ENCODE measurements at places on chromosomes 2 and 18.
A peak's percentile ranks its signal among the peaks of the same experiment; 100 is the strongest.

DNA sequence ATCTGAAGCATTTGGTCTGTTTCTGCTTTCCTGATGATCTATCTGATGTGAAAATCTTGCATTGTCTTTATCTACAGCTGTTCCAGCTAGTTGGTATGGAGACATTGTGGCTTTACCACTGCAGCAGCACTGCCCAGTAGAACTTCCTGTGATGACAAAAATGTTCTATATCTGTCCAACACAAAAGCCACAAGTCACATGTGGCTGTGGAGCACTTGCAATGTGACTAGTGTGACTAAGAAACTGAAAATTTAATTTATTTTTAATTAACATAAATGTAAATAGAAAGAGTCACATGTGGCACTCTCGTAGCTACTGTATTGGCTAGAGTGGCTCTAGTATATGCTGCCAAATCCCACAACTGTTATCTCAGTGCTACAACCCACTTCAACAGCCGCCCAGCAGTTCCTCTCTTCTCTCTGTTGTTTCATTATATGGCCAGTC lies 425.7 kb downstream of the SETBP1 start:
- DNase-seq: no peak

DNA sequence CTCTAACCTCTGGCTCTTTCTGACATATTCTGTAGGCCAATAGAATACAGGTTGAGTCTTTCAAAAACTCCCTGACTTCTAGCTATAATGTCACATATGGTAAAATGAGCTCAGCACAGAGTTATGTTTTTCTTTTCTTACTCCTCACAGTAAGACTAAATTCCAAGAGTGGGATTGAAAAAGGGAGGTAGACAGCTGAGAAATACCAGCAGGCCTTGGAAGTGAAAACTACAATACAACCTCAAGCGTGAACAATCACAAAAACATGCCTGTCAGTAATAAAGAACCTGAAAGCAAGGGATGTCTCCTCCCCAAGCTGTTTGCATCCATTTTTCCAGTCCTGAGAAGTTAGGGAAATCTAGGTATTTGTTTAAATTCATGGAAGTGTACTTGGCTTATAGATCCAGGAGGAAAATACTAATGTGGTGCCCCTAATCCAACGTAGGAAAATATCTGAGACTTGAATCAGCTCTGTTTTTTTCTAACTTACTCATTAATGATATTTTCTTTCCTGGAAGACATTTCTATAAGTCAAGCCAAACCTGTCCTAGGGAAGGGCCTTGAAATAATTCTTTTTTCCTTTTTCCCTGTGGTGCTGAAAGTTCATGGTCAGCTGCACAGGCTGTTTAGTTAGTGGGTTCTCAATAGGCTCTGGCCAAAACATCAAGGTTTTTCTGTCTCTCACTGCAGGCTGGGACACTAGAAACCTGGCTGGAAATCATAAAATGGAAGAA lies 167.9 kb upstream of the SPATS2L start:
- DNase-seq: no peak

DNA sequence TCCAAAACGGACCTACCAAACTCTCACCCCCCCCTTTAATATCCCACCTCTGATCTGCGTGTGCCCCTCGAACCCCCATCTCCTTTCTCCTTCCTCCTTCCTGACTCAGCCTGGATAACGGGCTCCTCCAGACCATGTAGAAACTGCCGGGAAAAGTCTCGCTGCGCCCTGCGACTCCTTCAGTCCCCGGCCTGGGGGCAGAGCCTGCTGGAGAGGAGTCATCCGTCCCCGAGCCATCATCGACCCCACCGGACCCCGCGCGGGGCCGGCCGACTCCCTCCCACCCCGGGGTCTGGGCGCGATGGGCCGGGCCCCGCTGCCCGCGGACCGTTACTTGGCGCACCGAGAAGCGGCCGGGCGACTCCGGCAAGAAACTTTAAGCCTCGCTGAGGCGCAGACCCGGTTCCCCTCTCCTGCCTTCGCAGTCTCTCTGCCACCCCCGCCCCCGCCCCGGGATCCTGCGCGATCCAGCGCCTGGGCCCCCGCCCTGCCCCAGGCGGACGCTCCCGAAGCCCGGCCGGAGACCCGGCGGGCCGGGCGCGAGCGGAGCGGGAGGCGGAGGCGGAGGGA lies 3.4 kb downstream of the ZEB2 start:
- DNase-seq: peak; percentile 54

- no peak for DNase-seq
These were observed 91.0 kb downstream of the ADCYAP1 start for GRCh38 chr18:995629-996028.

GRCh38 chr2:166167449-166167848 lies 39.6 kb upstream of the SCN1A start:
- DNase-seq: no peak

DNA sequence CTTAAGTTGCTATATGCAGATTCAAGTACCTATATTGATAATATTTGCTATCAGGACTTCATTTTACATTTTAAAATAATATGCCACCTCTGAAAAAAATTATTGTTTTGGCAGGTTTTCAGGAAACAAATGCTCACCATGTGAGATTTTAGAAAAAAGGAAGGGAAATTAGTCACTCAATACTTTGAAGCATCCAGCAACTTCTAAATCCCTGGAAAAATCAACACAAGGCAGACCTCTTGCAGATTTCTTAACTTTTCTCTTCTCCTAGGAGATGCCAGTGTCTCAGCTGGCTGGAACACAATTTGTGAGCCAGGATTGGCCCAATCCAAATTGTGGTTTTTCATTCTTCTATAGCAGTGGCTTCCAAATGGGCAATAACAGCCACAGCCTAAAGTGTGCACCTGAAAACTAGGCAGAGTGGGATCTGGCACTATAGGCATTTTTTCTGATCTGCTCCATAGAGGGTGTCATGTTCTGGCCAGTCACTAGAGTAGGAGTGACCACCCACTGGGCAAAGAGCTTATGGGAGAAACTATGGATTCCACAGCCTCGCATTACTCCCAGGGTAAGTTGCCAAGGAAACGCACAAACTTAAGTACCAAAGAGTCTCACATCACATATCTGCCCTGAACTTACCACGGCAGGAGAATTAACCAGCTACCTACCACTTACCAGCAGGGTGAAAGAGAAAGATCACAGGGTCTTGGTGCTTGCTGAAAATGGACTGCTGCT lies 28.1 kb upstream of the THOC1 start:
- no peak for DNase-seq

GRCh38 chr2:124138076-124138475 lies 113.0 kb downstream of the CNTNAP5 start:
- no peak for DNase-seq
